ENCODE measurements at places on chromosomes 1 and 21. TPM values are rescaled to one million over a fixed set of nuclear protein-coding genes. Genes with fewer than 3 reads are reported as not detected.

Gene S100A6
- 1,679 TPM for total RNA-seq

Gene AMY2A
- total RNA-seq = not detected

Gene CLDN17
- not detected for total RNA-seq

Gene UBL4B
- not detected for total RNA-seq

GRCh38 chr1:68314151-68314780, 81.9 kb upstream of the WLS start:
- no peak for DNase-seq

Gene NIBAN1
- 9.9 TPM for total RNA-seq

DNA sequence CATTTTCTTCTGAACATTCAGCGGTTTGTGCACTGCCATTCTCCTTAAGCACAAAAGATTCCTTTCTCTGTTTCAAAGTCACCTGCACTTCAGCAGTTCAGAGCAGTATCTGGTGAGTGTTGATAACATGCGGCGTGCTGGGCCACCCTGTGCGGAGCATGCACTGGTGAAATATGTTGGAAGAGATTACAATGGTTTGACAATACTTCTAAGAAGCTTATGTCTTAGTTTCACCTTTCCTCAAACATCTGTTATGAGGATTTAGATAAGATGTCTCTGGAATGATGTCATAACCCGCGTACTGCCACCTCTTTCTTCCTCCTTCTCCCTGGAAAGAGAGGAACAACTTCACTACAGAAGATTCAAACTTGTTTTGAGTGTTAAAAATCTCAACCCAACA, 650.3 kb downstream of the AJAP1 start:
- no peak for DNase-seq

Gene TIAM1
- 3.6 TPM for total RNA-seq

DNA sequence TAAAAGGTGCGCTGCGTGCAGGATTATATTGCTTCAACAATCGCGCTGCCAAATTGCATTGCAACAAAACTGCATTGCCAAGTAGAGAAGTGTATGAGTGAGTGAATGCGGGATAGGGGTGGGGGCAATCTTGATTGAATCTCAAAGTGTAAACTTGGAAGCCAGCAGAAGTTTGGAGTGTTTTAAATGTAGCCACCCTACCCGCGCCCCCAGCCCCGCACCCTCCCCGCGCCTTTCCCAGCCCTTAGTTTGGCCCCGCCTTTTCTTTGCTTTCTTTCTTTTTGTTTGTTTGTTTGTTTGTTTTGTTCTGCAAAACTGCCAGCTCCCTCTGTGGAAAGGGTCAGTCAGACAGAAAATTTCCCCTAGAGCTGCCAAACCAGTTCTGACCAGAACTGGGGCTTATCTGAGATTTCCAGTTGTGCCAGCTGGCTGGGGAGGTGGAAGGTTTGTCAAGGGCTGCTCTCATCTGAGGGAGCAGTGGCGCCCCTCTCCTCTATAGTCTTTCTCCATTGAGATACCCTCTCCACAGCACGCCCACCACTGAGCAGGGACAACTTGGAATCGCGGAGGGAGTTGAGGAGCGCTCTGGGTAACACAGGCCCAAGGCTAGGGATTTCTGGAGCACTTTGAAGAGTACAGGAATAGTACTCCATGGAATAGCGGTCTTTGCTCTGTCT, 666 bp upstream of the BEND5 start:
- no peak for DNase-seq

Gene B3GALT2
- 0.96 TPM for total RNA-seq

DNA sequence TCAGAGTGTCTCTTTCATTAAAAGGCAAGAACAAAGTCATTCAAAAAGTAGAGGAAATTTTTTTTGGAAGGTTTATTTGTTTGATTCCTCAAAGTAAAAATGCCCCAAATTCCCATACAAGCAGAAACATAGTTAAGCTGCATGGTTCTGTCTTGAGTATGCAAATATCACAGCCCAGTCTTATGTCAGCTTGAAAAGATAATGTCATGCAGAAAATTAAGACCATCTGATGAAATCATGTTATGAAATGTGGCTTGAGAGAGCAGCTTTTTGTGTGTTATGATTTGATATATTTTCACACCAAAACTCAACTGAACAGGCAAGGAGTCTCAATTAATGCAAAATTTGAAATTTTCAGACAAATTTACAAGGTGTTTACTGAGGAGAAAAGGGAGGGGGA, 411.0 kb downstream of the LMO4 start:
- no peak for DNase-seq

Gene ALX3
- not detected for total RNA-seq

GRCh38 chr1:233281711-233282581, 13.6 kb downstream of the PCNX2 start:
- DNase-seq = peak; percentile 52

Gene KIAA1614
- total RNA-seq = 1.7 TPM

Gene TCP10L
- total RNA-seq = not detected

DNA sequence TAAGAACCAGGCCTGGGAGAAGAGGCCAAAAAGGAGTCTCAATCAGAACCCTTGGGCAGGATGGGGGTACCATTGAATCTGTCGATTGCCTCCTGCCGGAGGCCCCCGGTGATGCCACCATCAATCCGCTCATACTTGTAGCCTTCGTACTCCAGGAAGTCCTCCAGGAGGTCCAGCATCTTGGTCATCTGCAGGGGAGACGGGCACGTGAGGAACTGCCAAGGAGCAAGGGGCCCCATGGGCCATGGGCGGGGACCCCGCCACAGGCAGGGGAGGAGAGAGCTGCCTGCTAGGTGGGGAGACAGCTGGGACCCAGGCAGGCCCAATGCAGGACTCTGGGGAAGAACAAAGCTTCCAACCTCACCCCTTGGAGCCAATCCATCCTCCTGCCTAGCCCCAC, 48.6 kb downstream of the CHD5 start:
- no peak for DNase-seq

DNA sequence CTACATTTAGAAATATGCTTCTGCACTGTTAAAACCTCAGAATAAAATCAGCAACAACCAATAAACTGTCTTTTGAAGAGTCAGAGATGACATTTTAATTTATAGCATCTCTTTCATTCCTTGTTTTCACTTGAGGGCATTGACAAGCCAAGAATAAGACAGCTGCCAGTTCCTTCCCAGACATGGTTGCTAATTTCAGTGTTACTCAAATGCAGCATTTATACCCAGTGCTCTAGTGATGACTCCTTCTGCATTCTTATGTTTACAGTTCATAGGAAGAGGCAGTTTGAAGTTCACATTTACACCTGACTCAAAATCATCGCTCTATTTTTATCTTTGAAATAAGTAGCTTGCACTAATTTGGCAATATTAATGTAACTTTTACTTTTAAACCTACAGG, 44.9 kb downstream of the PLA2G4A start:
- peak; percentile 21 for DNase-seq

DNA sequence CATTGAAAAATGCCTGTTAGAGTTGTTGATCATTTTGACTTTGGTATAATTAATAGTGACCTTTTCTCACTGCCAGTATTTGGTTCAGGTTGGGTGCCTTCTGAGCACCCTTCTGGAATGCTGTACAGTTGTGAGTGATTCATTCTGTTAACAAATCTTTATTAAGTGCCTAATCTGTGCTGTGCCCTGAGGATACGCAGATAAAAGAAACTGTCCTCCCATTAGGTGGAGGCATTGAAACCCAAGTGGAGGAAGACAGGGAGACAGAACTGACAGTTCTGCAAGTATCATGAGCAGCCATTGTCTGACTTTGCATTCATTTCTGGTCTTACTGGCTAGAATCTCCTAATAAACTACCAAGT, 76.1 kb upstream of the ZNF326 start:
- DNase-seq = no peak

- no peak for DNase-seq
Observed at GRCh38 chr1:179300112-179300511, 6.5 kb downstream of the SOAT1 start.

Gene SOD1
- total RNA-seq = 388 TPM

GRCh38 chr1:17287130-17287776, 20.7 kb upstream of the PADI4 start:
- peak; percentile 98 for DNase-seq

Gene HRNR
- under 0.01 TPM for total RNA-seq

DNA sequence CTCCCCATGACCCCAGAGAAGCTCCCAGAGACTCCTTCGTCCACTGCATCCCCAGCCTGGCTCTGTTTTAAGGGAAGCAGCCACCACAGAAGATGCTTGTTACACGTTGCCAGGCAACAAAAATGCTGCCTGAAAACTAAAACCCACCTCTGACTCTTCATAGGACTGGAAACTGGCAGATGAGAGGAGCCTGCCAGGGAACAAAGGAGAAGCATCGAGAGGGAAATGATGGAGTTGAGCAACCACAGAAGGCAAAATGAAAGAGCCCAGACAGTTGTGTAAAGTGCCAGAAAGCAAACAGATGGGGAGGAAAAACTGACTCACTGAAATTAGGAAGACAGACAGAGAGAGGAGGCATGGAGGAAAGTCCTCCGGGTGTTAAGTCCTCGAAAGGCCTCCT, 118.4 kb downstream of the KCNN3 start:
- DNase-seq = peak; percentile 26

Gene OLFML2B
- total RNA-seq = 20.3 TPM

- no peak for DNase-seq
Observed at GRCh38 chr1:187787736-187788135, 959.0 kb downstream of the PLA2G4A start.

GRCh38 chr21:27024971-27025370, 58.1 kb upstream of the ADAMTS5 start:
- DNase-seq = no peak

DNA sequence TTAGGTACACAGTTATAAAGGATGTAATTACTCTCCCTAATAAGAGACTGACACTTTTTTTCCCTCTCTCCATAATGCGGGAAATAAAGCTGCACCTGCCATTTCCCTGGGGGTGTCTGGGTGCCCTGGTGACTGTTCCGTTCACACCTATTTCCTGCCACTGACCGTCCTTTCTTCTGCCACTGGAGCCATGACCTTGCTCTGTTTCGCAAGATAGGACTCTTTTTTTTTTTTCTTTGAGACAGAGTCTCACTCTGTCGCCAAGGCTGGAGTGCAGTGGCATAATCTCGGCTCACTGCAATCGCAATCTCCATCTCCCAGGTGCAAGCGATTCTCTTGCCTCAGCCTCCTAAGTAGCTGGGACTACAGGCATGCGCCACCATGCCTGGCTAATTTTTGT, 66.1 kb upstream of the SERBP1 start:
- no peak for DNase-seq

GRCh38 chr1:234854645-234855039, 244.7 kb upstream of the IRF2BP2 start:
- DNase-seq = no peak

Gene ZNF695
- 8.8 TPM for total RNA-seq

GRCh38 chr21:34790341-34790740, 121.5 kb downstream of the CLIC6 start:
- no peak for DNase-seq

GRCh38 chr1:109134423-109134822, 20.5 kb downstream of the ELAPOR1 start:
- DNase-seq = no peak
